ENCODE measurements at places on chromosomes 2 and 18.
A peak's percentile ranks its signal among the peaks of the same experiment; 100 is the strongest.

DNA sequence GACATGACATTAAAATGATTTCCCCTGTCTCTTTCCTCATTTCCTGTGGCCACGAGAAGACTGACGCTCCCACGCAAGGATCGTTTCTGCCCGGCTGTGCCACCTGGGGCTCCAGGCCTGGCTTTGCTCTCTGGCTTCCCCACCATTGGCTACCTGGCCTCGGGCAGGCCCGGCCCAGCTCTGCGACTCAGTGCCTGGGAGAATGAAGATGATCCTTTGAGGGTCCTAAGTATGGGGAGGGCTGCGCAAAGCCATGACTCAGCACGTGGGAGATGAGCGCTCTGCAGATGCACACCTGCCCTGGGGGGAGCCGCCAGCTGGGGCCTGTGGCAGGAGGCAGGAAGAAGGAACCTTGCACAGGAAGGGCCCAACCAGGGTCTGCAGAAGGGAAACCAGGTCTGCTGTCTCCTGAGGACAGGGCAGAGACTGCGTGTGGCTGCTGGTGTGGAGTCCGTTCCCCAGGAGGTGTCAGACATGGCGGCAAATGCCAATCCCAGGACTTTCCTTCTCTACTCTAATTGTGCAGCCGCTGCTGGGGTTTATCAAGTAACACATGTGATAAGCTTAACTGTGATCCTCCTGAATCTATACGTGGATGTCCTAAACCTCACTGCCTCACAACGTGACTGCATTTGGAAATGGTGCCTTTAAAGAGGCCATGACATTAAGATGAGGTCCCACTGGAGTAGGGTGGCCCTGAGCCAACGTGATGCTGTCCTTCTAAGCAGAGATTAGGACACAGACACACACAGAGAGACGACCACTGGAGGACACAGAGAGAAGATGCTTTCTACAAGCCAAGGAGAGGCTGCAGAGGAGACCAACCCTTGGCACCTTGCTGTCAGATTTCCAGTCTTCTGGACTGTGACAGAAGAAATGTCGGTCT lies 32.9 kb downstream of the MBP start:
- DNase-seq = peak; percentile 10

GRCh38 chr2:74481431-74481830 lies 1.4 kb downstream of the CCDC142 start:
- DNase-seq = no peak

DNA sequence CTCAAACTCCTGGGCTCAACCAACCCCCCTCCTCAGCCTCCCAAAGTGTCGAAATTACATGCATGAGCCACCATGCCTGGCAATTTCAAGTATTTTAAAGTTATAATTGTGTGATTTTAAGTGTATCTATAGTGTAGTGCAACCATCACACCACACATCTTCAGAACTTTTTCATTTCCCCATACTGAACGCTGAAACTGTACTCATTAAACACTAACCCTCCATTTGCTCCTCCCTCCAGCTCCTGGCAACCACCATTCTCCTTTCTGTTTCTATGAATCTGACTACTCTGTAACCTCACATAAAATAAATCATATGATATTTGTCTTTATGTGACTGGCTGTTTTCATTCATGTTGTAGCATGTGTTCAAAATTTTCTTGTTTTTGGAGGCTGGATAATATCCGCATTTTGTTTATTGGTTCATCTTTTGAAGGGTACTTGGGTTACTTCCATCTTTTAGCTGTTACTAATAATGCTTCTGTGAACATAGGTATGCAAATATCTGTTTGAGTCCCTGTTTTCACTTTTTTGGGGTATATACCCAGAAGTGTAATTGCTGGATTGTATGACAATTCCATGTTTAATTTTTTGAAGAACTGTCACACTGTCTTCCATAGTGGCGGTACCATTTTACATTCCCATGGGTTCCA lies 188.2 kb downstream of the PLCL1 start:
- no peak for DNase-seq

DNA sequence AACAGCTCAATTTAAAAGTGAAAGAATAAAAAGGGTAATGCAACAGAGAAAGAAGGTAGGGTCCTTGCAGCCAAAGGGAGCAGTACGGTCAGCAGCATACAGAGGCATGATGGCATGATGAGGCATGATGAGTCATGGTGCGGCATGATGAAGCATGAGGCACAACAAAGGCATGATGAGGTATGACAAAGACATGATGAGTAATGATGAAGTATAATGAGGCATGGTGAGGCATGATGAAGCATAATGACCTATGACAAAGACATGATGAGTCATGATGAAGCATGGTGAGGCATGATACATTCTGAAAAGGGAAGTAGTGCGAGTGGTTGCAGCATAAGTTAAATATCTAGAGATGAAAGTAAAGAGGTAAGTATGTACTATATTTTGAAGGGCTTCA lies 673.2 kb downstream of the TMEM182 start:
- DNase-seq = peak; percentile 31

DNA sequence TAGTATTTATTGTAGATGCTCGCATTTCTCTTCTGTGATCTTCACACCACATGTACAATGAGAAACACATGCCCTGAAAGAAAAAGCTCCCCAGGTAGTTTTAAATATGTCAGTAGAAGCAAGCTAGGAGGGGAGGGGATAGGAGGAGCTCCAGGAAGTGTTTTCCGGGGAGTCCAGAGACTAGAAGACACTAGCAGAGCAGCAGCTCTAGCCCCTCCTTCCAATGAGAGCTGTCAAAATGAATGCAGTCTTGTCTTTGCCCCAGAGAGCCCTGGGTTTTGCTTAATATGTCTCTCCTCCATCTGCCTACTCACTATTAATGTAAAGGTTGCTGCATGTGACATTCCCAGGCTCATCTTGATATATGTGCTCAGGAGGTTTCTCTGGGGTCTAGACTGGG lies 462.6 kb upstream of the SOX11 start:
- DNase-seq = no peak

Data from Kasumi-1 (cell line).